ENCODE measurements at places on chromosomes 6 and 20.
A peak's percentile ranks its signal among the peaks of the same experiment; 100 is the strongest.

DNA sequence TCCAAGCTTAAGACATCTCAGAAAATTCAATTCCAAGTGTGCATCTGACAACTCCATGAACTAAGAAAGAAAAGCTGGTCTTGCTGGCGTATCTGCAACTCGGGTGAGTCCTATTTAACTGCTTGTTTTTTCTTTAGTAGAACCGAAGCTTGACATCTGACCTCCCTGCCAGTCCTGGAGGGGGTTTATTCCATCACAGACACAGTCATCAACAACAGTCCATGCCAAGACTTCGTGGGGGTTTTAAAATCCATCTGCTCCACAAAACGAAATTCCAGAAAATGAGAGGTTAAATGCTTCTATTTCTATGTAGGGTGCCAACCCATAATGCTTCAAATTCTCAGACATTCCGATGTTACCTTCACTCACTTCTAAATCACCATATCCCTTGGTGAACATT lies 133.9 kb downstream of the IPCEF1 start:
- no peak for DNase-seq

- DNase-seq, result no peak
Measured at GRCh38 chr6:144898741-144899140, 613.6 kb downstream of the UTRN start.

- peak; percentile 73 for DNase-seq
Measured at GRCh38 chr6:68634726-68635411, at the start of gene ADGRB3. Gene ADGRB3 (plus strand): TSS chr6:68635282. CDS start chr6:68638676, 3,394 bp downstream.

DNA sequence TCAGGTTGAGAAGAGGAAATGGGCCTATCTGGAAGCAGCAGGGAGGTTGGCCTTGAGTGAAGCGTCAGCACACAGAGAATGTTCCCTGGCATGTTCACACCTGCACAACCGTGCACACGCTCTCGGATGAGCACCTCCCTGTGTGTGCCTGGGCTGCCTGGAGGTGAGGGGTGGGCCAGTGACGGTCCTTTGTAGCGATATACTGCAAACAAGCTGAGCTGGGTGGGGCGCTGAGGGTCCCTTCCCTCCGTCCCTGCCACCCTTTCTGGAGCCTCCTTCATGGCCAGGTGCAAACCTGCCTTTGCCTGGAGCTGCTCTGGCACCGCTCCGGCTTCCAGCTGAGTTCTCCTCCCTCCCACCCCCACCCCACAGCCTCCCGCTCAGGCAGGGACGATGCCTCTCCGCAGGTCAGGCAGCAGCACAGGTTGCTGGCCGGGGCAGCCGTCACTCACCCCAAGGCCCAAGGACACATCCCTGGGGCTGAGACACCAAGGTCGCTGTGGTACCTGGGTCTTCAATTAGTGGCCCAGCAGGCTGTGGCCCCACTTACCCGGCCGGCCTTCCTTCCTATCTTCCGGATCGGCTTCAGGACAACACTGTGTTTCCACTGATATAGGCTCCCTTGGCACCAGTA lies 111.6 kb downstream of the ERMARD start:
- DNase-seq, result no peak

DNA sequence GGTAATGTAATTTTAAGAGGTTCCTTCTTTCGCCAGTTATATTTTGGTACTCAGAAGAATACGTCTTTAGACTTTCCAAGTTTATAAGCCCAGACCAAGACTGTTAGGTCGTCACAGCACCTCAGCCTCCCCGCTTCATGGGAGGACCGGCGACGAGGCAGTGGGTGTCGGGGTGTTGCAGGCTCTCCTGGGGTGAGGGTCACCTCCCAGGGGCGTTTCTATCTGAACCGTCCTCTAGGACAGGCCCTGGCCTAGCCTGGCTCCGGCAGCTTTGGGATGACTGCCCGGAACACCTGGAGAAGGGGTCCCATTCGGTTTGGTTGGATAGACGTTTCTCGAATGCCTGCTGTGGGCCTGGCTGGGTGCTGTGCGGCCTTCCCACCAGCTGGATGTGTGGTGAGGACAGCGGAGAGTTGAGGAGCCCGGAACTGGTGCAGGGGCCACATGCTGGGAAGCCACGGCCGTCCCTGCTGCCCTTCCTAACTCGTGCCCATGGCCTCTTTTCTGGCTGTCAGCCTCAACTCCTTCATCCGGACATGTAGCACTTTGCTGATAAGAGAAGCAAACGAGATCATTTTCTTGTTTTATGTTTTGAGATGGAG lies 1.1 kb downstream of the OSBPL2 start:
- DNase-seq, result peak; percentile 54

GRCh38 chr6:161056451-161056850 lies 64.9 kb downstream of the MAP3K4 start:
- no peak for DNase-seq

DNA sequence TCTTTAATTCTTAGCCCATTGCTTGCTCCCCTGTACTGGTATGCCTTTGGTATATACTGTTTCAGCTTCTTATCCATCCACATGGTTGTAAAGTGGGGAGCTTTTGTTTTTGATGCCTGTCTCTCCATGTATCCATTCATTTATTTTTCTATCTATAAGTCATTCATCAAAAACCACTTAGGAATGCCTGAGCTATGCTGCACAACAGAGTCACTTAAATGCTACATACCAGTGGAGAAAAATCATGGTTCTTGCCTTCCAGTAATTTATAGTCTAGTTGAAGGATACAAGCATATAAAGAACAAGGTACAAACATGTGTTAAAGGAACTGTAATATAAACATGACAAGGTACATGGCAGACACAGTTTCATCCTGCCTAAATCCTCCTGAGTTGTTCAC lies 347.3 kb downstream of the NRN1 start:
- DNase-seq, result no peak

GRCh38 chr20:45798935-45799642 lies 7.3 kb downstream of the DNTTIP1 start:
- peak; percentile 71 for DNase-seq

DNA sequence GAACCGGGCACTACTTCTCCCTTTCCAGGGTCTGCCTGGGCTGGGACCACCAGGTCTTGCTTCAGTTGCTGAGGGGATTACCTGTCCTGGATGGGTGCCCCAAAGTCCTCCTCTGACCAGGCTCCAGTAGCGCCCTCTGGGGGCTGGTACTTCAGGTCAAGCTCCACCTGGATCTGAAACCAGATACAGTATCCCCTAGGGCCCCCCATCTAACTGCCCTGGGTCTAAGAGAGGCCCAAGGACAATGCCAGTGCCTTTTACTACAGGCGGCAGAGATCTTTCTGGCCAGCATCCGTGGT lies 11.2 kb upstream of the SPAG4 start:
- DNase-seq, result no peak

DNA sequence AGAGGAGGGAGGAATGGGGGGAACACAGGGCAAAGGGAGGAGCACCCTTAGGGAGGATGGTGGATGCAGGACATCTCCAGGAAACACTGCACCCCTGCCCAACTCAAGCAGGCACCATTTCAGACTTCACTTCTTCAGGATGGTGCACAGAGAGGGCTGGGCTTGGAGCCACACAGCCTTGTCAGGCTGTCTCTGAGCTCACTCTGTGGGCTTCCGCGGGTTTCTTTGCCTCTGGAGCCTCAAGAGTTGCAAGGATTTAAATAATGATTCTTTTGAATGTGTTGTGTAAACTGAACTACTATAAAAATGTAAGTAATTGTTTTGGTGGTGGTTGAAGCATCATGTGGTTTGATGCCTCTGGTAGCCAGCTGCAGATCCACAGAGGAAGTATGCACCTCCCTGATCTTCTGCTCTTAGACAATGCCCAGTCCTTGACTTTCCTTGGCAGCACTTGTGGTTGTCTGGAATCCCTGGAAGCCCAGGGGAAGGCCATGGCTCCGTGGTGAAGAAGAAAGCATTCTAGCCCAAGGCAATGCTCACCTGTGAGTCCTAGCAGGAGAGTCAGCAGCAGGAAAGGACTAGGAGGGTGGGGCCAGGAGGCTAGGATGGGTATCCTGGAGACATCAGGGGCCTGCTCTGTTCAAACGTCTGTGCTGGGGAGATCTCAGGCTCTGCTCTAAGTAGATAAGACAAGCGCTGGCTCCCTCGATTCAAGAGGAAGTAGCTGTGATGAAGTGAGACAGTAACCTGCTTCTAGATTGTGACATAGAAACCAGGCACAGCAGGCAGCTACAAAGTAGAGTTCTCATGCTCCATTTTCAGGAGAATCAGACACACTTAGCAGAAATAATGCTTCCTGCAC lies 50.2 kb upstream of the SIRPG start:
- no peak for DNase-seq

DNA sequence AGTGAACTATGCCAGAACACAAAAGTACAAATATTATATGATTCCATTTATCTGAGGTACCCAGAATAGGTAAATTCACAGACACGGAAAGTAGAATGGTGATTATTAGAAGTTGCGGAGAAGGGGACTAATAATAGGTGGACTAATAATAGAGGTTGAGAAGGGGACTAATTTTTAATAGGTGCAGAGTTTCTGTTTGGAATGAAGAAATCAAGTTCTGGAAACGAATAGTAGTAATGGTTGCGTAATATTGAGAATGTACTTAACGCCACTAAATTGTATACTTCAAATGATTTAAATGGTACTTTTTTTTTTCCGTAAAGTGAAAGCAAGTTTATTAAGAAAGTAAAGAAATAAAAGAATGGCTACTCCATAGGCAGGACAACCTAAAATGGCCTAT lies 33.2 kb downstream of the B4GALT5 start:
- no peak for DNase-seq

DNA sequence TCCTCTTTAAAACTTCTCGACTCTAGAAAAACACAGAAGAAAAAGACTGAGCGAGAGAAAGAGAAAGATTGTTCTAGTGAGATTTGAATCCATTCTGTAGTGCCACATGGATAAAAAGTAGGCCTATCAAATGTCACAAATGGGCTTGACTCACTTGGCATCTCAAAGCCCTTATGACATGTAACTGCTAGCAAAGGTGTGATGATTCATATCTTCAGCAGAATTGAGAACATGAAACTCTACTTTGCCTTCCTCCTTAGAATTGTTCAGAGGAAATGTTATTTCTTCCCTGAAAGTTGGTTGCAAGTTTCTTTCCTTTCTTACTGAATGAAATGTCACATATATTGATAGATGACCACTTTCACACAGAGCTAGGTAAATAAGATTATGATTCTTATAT lies 40.4 kb upstream of the DUSP22 start:
- no peak for DNase-seq

- no peak for DNase-seq
Measured at GRCh38 chr6:42969934-42970333, 9.0 kb downstream of the PEX6 start.

DNA sequence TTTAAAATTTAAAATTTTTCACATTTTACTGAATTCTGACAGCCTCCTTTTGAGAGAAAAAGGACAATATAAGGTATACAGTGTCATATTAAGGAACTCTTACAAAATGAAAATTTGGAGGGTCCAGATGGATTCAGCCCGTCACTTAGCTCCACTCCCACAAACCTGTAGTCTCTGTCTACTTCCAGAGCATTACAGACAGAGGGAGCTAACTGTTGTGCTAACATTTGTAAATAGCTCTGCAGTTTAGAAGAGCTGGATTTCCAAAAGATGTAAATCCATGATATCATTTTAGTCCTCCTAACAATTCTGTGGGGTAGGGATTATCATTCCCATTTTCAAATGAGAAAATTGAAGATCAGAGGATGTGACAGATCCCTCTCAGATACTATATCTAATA lies 16.1 kb upstream of the SERINC3 start:
- DNase-seq, result no peak

Measured in GM03348 (cell line).